CD4-positive, alpha-beta T cell treated with Interleukin-4 for 1 hour (primary cell): ENCODE measurements at places on chromosomes 12 and 14.

GRCh38 chr14:74978416-74978947, 23.1 kb upstream of the PGF start:
- DNase-seq = no peak

GRCh38 chr14:22982477-22983245, at the start of gene AJUBA:
TSS of gene AJUBA (minus strand) at chr14:22982551. CDS start at chr14:22982266, 285 bp downstream.
- peak; percentile 78 for DNase-seq

DNA sequence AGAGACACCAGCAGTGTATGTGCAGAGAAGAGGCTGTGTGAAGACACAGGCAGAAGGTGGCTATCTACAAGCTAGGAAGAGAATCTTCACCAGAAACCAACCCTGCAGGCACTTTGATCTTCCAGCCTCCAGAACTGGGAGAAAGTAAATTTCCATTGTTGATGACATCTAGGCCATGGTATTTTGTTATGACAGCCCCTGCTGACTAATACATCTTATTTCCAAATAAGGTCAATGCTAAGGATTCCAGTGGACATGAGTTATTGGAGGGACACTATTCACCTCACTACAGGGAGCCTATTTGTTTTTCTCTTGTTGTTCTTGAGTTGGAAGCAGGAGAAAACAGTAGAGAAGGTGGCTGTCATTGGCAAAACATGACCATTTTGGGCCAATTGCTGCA, 88.5 kb upstream of the RIN3 start:
- no peak for DNase-seq

DNA sequence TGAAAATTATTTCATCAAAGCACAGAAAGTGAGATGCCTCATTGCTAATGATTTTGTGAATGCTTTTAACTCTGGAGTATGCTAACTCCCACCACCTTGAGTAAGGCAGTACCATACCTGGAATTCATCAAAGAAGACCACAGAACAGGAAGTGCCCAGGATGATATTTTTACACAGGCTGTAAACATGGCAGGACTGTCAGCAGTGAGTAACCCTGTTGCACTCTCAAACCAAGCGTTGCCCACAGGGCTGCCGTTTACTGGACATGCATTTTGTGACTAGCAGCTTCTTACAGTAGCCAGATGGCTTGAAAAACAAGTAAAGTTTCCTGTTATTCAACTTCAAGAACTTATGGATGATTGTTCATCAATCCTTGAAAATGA, 42.4 kb downstream of the RALGAPA1 start:
- DNase-seq = no peak

DNA sequence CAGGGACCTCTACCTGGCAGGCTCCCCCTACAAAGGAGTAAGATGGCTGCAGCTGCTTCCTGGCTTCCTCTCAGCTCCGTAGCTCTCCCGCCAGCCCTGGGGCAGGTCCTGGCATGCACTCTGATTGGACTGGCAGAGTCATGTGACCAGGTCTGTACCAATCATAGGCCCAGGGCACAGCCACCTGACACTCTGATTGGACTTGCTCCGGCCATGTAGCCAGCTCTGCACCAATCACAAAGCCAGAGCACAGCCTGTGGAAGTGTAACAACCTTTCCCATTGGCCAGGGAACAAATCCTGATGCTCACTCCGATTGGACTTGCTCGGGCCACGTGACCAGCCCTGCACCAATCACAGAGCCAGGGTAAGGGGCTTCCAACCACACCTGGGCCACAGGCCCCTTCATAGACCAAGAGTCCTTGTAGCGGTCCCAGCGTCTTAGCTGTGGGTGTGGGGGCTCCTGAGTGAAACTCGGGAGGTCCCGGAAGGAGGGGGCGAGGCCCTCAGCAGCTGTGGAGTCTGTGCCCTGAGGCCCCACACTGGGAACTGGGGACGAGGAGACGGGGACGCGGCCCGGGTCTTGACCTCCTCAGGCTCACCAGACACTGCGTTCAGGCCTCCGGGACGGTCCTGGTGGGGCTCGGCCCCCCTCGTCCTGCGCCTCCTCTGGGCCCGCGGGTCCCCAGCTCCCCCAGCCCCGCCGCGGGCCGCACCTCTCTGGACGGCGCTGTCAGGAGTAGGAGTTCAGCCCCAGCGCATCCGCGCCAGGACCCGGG, 210.6 kb downstream of the ADGRD1 start:
- no peak for DNase-seq

GRCh38 chr12:80100591-80100990, 1.3 kb downstream of the OTOGL start:
- DNase-seq = no peak

DNA sequence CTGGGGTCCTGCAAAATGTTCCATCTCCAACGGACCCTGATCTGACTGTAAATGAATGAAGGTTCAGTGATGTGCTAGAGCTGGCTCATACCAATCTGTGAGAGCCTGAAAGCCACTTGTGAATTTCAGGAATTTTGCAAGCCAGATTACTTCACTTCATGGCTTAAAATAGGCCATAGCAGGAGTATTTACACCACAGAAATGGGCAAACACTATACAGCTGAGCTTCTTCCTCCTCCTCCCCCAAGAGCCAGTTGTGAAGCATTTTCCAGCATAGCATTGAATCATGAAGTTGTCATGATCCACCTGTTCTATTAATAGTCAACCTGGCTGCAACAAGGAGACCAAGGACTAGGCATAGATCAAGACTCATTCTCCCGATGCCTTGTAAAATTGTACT, 141.3 kb upstream of the RASSF8 start:
- DNase-seq = no peak

DNA sequence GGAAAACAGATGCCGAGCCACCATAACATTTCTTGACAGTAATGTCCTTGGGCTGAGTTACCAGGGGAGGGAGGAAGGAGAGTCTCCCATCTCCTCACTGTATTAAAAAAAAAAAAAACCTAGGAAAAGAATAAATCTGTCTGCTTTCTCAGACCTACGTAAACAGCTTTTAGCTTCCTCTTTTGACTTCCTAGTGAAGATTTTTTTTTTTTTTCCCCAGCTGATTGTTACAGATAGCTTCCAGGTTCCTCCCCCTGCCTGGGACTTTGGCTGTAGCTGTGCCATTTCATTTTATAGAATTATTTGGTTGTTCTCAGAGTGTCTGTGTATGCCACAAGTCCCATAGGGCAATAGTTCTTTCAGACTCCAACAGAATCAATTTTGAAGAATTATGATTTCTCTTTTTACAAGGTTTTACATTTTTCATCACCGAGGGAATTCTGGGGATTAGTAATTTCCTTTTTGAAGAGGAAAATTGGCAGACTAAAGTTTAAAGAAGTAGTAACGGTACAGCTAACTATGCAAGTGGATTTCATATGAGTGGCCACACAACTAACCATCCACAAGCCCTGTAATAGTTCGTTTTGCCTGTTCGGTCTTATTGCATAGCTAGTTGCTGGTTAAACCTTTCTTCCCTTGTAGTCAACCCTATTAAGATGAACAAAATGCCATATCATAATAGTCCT, 23.1 kb upstream of the GNS start:
- DNase-seq = no peak

DNA sequence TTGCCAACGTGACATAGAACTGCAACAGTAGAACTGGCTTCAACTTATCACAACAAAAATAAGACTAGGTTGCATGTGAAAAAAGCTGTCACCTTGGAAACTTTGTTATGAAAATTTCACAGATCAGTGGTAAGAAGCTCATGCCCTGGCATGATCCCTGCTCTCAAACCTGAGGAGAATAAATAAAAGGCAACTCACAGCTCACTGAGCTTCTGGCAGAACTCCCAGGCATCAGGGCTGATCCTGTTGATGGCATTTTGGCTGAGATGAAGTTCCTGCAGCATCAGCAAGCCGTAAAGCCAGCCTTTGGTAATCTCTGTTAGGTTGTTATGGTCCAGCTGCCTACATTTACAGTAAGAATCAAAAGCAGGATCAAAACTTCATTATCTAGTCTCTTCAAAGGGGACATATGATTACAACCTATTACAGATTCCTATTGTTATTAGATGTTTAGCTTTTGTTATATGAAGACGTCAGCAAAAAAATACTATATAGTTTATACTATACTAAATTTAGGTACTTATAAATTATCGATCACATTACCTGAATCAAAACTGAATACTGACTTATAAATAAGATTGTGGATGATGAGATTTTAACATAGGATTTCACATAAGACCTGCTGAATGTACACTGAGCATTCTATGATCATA, 32.0 kb downstream of the LRIG3 start:
- DNase-seq = no peak

DNA sequence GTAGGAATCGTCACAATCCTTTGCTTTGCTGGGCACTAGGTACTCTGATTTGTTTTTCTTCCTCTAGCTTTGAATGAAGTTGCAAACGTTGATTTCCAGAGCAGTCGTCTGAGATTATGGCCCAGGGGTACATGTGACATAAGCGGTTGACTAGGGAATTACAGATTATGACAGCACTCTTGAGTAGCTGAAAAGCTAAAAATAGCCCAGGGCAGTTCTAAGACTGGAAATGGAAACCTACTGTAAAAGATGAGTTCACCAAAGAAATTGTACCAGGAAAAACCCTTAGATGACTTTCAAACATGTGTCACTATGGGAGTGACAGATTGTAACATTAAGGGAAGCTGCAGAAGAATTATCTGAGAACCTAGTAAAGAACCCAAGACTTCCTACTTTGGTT, 108.5 kb downstream of the ANO6 start:
- DNase-seq = no peak

- DNase-seq = no peak
Measured at GRCh38 chr12:26359576-26359975, 164.2 kb downstream of the SSPN start.

DNA sequence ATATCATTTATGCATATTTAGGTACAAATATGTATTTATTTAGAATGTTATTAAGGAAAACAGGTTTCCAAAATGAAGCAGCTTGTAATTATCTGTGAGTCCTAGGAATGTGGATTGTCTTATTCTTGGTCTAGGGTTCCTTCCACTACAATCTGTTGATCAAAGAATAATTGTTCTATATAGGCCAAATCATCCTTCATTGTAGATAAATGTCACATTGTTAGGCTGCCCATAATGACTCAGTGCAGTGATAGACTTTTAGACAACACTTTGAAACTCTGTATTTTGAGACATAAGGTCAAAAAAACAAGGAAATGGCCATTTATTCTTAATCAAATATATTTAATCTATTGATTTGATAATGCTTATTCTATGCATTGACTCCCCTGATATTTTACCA, 283.0 kb downstream of the ACSS3 start:
- no peak for DNase-seq

- peak; percentile 74 for DNase-seq
Measured at GRCh38 chr14:60164712-60165546, at the start of gene DHRS7. TSS of gene DHRS7 (minus strand) at chr14:60165398. CDS start at chr14:60165309, 89 bp downstream.

- no peak for DNase-seq
Measured at GRCh38 chr12:8639936-8640335, 22.7 kb downstream of the MFAP5 start.

GRCh38 chr12:12890543-12891079, 751 bp upstream of the GPRC5A start:
- DNase-seq = peak; percentile 19

GRCh38 chr12:102527171-102527720, 46.9 kb upstream of the IGF1 start:
- DNase-seq = no peak

GRCh38 chr14:44404036-44404435, 103.0 kb downstream of the FSCB start:
- no peak for DNase-seq

GRCh38 chr12:14902465-14902864, 16.8 kb upstream of the MGP start:
- no peak for DNase-seq

DNA sequence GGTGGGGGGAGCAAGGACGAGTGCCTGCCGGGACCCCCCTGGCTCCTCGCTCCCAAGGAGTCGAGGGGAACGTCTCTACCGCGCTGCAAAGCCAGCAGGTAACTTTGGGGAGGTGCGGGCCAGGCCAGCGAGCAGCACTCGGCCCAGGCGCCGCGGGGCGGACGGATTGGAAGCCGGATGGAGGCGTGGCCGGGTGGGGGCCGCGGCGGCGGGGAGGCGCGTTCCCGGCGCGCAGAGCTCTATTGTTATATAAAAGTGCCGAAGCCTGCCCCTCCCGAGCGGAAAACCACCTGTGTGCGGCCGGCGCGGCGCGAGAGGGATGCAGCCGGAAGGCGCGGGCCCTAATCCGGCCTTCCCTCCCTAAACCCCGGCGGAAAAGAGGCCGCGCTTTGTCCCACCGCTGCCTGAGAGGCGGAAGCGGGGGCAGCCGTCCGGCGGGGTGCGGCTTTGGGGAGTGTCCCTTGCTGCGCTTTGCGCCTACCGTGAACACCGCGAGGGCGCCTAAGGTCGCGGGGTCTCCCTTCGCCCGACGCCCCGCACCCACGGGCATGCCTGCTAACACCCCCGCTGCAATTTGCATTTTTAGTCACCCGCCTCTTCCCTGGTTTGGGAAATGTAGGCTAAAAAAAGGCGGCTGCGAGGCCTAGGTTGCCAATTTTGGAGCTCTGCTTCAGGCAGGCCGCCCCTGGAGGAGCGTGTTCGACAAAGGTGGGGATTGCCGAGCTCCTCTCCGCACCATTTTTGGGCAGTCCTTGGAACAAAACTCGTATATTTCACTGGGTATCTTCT, 1.7 kb upstream of the DUSP6 start:
- peak; percentile 68 for DNase-seq

DNA sequence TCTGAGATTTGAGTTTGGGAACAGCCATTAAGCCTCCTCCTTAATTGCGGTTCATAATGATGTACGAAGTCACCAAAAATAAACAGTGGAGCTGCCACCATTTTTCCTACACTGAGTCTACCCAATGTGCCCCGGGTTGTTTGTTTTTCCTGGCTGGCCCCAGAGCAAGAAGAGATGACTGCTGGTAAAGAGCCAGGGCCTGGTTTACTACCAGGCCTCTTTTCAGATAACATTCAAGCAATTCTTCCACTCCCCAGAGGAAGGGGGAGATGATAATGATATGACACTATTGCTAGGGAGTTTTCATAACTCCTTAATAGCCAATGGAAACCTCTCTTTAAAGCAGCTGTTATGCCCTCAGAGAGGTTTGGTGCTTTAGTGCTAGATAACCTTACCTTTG, 42.3 kb downstream of the BRAP start:
- DNase-seq = no peak

GRCh38 chr12:60266381-60266852, 670.6 kb downstream of the SLC16A7 start:
- no peak for DNase-seq

- no peak for DNase-seq
Measured at GRCh38 chr14:72726444-72726843, 167.5 kb downstream of the DPF3 start.

DNA sequence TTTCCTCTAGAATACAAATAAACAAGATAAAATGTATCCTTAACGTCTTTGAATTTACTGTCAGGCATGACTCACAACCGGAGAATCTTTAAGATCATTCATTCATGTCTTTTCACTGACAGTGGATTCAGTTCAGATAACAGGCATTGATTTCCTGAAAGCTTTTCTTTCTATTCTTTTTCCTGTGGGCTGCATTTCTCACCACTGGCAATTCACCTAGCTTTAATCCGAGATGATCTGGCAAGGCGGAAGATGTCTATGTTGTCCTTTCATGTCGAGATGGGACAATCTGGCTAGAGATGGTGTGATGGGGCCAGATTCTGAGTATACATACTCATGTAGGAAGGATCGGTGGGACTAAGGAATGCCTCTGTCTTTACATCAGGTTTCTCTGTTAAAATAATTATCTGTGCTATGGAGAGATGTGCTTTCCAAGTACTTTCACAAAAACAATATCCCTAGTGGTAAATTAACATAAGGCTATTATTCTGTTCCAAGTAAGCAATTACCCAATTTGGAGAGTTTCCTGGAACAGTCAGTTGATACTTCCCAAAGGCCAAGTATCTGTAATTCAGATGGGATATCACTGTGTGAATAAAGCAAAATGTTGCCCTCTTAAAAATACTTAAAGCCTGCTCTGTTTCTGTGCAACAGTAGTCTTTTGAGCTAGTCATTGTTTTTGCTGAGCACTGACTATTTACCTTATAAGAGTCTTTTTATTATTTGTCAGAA, 17.8 kb downstream of the ACSS3 start:
- no peak for DNase-seq
